ENCODE measurements at places on chromosomes 1 and 21.
A peak's percentile ranks its signal among the peaks of the same experiment; 100 is the strongest.

DNA sequence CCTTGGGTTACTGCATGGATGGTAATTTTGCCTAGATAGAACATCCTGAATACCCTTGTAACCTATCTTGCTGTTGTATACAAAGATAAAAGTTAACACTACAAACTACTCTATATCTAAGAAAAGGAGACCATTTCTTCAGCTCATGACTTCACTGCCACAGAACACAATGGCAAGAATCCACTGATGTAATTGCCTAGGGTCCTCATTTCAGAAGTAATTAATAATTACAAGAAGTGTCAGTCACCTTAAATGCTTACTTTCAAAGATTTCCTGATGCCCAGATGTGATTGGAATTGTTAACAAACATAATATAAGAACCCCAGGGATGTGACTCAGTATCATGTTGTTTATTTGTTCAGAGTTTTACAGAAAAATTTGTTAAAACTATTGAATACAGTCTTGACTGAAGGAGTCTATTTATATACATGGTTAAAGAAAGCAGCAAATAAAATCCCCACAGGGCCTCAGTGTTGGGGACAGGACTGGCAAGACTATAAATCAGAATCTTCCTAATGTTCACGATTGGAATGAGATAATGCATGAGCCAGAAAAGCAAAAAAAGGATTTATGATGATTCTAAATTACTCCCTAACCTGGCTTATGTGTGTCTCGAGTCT is 83.9 kb downstream of the CRB1 start:
- no peak for DNase-seq

- peak; percentile 80 for DNase-seq
These were observed 17.9 kb downstream of the FOXO6 start for GRCh38 chr1:41378999-41379737.

GRCh38 chr1:60388092-60388987 is 314.8 kb upstream of the C1orf87 start:
- DNase-seq = peak; percentile 95

GRCh38 chr1:235049217-235049616 is 79.4 kb downstream of the TOMM20 start:
- DNase-seq = no peak

DNA sequence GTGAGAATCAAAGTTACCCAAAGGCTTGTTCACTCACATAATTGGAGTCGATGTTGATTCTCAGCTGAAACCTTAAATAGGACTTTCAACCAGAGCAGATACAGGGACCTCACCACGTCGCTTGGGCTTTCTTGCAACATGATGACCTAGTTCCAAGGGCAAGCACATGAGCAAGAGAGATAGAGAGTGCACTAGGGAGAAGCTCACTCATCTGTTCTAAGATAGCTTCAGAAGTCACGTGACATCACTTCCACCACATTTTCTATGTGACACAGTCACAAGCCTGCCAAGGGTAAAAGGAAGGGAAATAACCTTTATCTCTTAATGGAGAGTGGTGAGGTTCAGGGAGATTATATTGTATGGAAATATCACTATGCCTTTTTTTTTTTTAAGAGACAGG is 470.1 kb upstream of the PLXNA2 start:
- no peak for DNase-seq

GRCh38 chr1:21782349-21782867 is 541 bp downstream of the USP48 start:
- no peak for DNase-seq
